ENCODE measurements at places on chromosomes 3 and 15.

- peak; percentile 61 for DNase-seq
These were observed 3.9 kb upstream of the CXCR6 start for GRCh38 chr3:45939341-45939771.

- no peak for DNase-seq
These were observed 9.1 kb downstream of the CORO2B start for GRCh38 chr15:68587769-68588385.

DNA sequence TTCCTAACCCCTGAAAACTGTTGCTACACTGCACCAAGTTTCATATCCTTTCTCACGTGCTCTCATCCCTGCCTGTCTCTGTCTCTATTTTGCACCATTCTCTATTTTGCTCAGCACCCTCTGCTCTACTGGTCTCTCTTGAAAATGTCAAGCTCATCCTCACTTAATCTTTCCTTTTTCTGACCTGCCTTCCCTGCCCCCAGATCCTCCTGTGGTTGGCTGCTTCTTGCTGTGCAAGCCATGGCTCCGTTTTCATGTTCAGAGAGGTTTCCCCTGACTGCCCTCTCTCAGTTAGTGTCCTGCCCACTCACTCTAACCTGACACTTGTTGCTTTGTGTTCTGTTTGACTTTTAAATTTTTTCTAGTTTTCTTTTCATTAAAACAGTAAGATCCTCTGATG, 6.0 kb downstream of the CCDC174 start:
- no peak for DNase-seq

DNA sequence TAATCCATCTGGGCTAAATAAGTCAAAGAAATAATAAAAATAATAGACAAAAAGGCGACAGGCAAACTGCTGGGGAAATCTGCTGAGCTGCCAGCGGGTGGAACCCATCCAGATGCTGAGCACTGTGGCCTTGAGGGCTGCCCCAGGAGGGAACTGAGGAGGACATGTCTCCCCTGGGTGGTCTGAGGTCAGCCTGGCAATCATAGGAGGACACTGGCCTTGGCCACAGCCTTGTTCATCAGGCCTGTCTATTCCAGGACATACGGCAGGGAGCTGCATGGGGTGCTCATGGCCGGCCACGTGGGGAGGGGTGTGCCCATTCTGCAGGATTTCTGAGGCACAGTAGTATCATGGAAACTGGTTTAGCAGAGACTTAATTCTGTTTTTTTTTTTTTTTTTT, 21.5 kb upstream of the SNRPA1 start:
- DNase-seq, result peak; percentile 39

DNA sequence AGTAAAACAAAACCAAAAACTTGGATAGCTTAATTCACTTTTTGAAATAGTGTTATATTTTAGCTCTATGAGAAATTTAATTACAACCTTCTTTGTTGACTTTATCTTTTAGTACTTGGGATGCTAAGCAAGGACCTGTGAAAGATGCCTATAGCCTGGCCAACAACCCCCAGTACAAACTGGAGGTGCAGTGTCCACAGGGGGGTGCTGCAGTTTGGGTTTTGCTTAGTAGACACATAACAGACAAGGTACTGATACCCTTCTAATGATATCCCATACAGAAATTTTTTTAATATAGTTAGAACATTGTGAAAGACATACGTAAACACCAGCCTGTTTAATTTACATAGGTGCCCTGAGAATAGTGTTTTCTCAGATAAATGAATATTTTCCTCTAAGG, 35.3 kb downstream of the CAPN7 start:
- peak; percentile 80 for DNase-seq

- DNase-seq, result no peak
These were observed 121.4 kb upstream of the PHLDB2 start for GRCh38 chr3:111737706-111738086.

DNA sequence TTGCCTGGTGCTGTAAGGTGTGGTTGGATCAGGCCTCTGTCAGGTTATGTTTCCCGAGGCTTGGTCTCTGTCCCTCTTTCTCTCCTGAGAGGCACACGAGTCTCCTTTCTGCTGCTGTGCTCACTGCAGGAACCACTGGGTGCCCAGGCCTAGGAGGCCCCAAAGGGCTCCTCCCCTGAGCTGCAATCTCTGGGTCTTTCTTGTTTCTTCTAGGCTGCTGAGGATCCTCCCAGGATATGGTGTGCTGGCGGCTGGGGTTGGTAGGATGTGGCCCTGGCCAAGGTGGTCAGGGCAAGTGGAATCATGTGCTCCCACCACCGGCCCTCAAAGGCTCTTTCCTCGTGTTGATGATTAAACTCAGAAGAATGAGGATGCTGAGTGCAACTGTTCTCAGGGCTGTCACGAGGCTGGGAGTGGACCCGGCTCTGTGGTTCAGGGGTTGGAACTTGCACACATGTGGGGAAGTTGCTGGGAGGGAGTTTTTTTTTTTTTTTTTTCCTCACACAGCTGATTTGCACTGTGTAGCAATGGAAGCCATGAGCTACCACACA, 43.6 kb upstream of the CTSH start:
- no peak for DNase-seq

GRCh38 chr15:28989239-28989830, 103.6 kb downstream of the APBA2 start:
- no peak for DNase-seq

- no peak for DNase-seq
These were observed 442.9 kb downstream of the ERC2 start for GRCh38 chr3:56025326-56025725.

All from activated effector memory CD4-positive, alpha-beta T cell treated with anti-CD3 and anti-CD28 coated beads, Interleukin-2, amount 50 U/mL, for 16 hours (primary cell).